ENCODE measurements at places on chromosomes 12 and 14.

DNA sequence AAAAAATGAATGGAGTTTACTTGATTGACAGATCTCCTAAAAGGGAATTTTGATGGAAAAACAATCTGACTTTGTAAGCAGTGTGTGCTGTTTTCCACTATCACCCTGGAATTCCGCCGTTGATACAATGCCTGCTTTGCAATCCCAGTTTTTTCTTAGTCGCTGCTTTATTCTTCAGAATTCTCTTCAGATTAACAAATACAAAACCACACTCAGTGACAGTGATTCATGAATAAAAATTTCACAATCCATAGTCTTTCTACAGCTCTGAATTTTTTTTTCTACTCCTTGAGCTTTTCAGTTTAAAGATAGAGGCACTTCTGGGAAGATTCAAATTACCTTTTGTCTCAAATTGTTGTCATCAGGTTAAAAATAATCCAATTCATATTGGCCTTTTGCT, 44.6 kb upstream of the KITLG start:
- DNase-seq: no peak

DNA sequence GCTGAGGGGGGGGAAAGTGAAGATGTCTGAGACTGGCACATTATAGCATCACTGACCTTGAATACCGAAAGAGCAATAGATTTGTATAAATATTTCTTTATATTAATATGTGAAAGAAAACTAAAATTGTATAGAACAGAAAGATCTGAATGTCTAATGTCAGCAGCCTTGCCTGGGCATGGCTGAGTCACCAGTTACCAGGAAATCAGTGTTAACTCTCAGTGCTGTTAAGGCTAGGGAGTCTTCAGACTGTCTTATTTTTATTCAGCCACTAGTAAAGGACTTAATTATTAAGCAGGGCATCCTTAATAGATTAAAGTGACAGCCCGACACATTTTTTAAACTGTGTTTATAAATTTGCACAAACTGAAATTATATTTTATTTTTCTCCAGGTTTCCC, 122.9 kb upstream of the AEBP2 start:
- DNase-seq: no peak

- no peak for DNase-seq
Observed at GRCh38 chr12:105671720-105672119, 341.2 kb downstream of the C12orf75 start.

GRCh38 chr14:103427485-103428443, 42.5 kb downstream of the MARK3 start:
- DNase-seq: no peak

DNA sequence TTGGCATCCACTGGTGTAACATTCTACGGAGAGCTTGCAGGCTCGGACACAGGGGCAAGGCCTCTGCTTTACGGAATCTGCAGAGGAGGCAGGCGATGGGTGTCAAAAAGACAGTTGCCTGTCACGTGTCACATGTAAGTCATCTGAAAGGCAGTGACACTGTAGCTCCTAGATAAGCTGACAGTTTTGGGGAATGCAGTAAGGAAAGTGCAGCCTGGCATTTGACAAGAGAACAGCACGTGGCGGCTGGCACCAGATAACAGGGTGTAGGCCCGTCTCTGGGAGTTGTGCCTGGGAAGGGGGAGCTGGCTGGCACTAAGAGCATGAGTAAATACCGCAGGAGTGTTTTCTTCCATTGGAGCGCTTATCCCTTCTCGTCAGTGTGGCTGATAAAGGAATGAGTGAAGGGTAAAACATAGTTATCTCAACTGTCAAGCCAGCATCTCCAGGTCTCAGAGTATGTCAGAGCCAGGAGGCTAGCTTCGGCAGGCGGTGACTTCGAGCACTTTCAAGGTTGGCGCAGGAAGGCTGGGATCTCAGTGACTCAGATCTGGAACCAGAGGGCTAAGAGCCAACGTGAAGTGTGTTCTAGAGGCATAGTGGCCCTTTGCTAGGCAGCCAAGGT, 26.1 kb downstream of the ADCK1 start:
- no peak for DNase-seq

DNA sequence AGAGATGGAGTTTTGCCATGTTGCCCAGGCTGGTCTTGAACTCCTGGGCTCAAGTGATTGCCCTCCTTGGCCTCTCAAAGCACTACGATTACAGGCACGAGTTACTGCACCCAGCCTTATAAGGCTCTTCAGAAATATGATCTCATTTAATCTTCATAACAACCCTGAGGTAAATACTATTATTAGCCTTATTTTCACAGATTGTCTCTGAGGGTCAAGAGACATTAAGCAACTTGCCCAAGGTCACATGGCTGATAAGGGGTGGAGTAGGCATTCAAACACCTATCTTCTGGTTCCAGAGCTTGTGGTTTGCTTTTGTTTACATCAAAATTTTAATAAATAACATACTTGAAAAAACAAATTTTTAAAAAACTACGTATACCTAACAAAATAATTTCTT, 5.1 kb downstream of the PRKAG1 start:
- no peak for DNase-seq
